CD4-positive, alpha-beta T cell treated with Interleukin-15 for 1 hour (primary cell): ENCODE measurements at places on chromosomes 12 and 14.

DNA sequence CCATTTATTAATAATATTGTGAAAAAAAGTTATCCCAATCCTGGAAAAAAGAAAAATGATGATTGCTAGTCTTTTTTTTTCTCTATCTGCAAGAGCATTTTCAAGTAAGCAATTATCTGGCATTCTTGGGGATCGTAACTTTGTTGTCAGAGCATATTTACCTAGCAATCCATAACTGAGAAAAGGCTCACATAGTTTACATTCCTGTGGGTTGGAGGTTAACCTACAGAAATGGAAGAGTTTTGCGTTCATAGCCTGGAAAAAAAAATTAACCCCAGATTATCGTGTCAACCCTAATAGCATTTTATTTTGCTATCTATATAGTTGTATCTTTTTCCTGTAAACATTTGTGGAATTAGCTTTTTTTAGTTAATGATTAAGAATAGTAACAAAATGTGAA, 292.3 kb downstream of the DAD1 start:
- no peak for DNase-seq

GRCh38 chr12:66735275-66735674, 56.4 kb upstream of the GRIP1 start:
- no peak for DNase-seq

- DNase-seq: peak; percentile 30
These were observed 1.5 kb downstream of the WNT10B start for GRCh38 chr12:48969833-48970701.

GRCh38 chr14:33359288-33359881, 420.7 kb downstream of the NPAS3 start:
- DNase-seq: no peak

- no peak for DNase-seq
These were observed 66.5 kb upstream of the KTN1 start for GRCh38 chr14:55513491-55513890.

DNA sequence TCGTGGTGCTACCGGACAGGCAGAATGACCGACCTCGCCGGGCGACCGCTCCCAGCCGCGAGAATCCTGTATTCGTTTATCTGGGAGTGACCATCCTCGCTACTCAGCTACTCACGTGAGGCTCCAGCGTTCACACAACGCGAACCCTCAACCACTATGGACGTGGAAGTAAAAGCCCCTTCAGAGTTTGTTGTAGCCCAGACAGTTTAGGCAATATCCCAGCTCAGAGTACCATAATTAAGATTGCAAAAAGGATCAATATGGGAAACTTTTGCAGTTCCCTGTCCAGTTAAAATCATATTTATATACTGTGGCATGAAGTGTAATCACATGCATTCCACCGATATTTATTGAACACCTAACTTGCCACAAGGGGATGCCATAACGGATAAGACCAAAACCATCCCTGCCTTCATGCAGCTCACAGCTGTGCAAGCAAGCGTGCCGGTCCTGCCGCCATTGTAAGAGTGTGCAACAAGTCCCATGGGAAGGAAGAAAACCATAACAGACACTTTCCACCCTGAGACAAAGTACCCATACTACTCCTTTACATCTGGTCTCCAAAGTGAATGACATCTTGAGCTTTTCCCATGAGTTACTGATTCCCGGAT, 938 bp upstream of the MAX start:
- no peak for DNase-seq

- DNase-seq: no peak
These were observed 28.8 kb downstream of the TPCN1 start for GRCh38 chr12:113250045-113250444.

GRCh38 chr14:87643005-87643404, 350.0 kb downstream of the GALC start:
- no peak for DNase-seq

DNA sequence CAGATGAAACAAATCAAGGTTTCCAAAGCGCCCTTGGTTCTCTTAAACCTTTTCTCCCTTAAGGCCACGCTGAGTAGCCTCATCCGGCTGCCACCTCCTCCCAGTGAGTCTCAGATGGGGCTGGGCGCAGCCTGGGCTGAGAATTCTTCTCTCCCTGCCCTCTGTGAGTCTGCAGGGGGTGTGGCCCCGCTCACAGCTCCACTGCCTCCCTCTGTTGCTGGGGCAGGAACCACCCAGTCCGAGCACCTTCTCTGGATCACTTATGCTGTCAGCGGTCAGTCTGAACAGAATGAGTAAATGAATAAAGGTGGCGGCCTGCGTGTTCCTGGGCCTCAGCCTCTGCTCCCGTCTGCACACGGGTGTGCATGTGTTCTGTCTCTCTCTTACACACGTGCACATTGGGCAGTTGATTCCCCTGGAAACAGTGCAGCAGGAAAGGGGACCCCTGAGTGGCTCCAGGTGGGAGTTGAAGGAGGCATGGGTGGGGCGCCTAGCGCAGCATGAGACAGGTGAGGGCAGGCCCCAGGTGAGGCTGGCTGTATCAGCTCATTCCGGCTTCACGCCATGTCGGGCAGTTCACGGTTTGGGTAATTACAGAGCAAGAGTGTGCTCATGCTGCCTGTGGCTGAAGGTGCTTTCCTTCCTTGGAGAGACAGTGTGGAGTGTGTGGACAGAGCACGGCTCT, 4.3 kb downstream of the PAPLN start:
- no peak for DNase-seq

GRCh38 chr12:112096667-112097066, 11.9 kb downstream of the NAA25 start:
- DNase-seq: no peak

DNA sequence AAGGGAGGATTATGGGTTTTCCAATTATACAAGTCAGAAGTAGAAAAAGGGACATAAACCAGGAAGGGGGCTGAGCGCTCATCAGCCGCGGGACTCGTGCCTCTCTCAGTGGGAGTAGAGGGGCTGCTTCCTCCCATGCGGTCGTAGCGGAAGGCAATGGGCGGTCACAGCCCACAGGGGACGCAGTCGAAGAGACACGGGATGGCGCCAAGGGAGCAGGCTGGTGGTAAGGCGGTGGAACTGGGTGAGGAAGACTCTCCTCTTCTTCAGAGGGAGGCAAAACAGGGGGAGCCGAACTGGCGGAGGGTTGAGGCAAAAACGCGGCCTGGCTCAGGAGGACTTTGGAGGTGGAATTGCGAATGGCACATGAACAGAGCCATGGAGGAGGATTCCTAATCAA, 677.7 kb downstream of the TMEM121 start:
- DNase-seq: no peak

GRCh38 chr12:131035245-131035681, 81.6 kb downstream of the ADGRD1 start:
- peak; percentile 19 for DNase-seq

- DNase-seq: no peak
These were observed 279.3 kb upstream of the DDHD1 start for GRCh38 chr14:53432378-53432802.

- no peak for DNase-seq
These were observed 7.6 kb downstream of the ASCL4 start for GRCh38 chr12:107782067-107782466.

DNA sequence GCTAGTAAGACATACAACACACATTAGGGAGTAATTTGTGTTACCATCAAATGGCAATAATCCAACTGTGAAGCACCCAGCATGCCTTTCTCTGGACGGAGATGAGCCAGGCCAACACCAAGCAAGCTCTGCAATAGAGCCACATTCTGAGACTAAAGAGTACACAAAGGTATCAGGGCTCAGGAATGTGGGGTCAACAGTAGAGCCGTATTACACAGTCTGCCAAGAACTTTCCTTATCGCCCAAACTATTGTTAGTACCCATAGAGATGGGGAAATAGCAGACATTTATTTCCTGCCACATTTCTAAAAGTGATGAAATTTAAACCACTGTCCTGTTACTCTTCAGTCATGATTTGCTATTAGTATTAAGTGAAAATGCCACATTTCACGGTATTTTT, 113.7 kb downstream of the BMP4 start:
- DNase-seq: no peak

- no peak for DNase-seq
These were observed 32.1 kb downstream of the PRMT8 start for GRCh38 chr12:3523058-3523457.

GRCh38 chr14:30790827-30791226, 83.5 kb upstream of the COCH start:
- no peak for DNase-seq

- no peak for DNase-seq
These were observed 164.5 kb downstream of the SLC38A4 start for GRCh38 chr12:46661110-46661845.

- no peak for DNase-seq
These were observed 350.2 kb downstream of the GLT1D1 start for GRCh38 chr12:129203456-129203855.

DNA sequence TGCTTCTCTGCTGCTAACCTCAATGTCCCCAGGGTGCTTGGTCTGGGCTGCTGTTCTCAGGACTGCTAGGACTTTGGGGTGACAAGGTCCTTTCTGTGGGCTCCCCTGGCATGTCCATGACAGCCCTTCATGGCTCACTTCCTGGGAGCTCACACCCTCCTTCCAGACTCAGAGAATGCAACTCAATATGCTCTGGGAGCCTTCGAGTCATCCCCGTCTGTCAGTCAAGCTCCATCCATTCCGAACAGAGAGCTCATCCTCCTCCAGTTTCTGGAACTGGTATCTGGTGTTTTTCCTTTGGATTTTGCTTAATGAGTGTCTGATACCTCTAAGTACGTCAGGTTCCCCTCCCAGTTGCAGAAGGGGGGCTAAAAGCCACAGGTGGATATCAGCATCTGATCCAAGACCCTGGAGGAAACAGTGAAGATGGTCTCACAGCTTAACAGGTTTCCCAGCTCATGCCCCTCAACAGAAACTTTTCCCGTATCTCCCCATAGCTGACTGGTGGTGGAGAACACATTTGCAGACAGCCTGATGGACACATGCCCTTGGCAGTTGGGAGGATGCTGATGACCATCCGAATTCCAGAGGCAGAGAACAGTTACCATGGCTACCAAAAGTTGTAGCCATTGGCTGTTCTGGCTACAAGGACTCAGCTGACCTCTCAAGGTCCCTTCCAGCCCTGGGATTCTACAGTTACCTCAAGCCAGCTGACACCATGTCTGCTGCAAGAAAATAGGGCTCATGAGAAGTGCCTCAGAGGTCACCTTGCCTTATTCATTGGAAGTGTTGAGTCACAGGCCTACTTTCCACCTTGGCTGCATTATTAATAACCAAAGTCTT, 9.5 kb upstream of the RAB35 start:
- DNase-seq: no peak

GRCh38 chr12:64840949-64841717, 16.7 kb downstream of the TBC1D30 start:
- no peak for DNase-seq

GRCh38 chr12:63319386-63319785, 168.4 kb upstream of the AVPR1A start:
- no peak for DNase-seq

- DNase-seq: no peak
These were observed 126.1 kb downstream of the DAD1 start for GRCh38 chr14:22462923-22463322.

DNA sequence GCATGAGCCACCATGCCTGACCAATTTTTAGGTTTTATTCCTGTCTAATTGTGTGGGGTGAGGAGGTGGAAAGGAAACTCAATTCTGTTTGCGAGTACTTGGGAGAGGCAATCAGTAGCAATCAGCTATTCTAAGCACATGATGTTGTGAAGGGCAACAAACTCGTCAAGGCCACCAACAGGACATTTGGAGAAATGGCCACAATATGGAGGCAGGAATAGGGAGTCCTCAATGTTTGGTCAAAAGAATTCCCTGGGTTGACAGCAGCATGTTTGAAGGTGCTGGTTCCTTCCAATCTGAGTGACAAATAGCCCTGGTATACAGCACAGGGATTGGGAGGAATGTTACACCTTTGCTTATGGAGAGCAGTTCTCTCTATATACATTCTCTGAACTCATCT, 32.7 kb upstream of the USP44 start:
- DNase-seq: no peak

- no peak for DNase-seq
These were observed 44.2 kb downstream of the LTBP2 start for GRCh38 chr14:74567646-74568379.

DNA sequence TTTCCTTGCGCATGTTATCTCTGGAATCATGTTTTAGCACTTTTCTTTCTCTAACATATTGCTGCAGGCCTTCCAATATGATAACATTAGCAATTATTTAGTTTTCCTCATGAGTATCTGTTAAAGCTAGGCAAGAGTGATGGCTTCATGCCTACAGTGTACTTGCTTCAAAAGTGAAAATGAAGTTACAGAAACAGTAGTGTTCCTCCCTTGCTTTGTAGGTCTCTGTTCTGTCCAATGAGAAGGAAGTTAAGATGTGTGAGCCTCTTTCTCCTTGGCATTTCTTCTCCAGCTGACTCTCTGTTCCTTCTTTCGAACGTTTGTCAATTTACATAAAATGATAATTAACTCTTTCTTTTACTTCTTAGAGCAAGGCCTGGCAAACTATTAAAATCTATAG, 22.2 kb downstream of the LRRIQ1 start:
- no peak for DNase-seq

- DNase-seq: peak; percentile 76
These were observed 9.8 kb upstream of the KDM2B start for GRCh38 chr12:121590476-121591143.

DNA sequence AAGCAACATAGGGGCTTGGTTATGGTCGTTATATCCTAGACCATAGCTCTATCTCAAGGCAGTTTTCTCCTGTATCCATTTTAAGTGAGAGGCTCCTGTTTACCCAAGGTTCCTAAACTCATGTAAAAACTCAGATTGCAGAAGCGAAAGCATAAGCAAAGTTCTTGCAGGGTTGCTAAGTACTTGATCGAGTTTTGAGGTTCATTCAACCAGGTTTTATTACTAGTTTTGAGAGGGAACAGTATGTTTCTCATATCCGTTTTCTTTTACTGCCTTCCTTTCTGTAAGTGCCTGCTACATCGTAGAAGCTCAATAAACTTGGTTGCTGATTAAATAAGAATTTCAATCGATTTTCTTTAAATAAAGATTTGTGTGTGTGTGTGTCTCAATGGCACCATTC, 5.1 kb downstream of the AKAP3 start:
- DNase-seq: no peak

- DNase-seq: no peak
These were observed 121.0 kb downstream of the PIK3C2G start for GRCh38 chr12:18382236-18382885.

DNA sequence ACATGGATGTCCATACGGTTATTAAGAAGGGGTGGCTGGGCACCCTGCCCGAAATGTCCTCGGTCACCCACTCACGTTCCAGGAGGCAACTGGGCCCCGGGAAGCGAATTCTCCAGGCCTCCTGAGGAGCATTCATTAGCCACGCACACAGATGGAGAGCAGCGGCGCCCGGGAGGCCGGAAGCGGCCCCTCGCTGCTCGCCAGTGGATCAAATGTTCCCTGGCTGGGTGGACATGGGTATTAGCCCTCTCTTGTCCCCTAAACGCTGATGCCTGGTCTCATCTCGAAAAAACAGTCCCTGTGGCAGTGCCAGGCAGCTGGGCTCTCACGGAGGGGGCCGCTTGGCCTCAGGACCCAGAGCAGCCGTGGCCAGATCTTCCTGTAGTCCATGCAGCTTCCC, 59.0 kb upstream of the DLK1 start:
- DNase-seq: no peak

DNA sequence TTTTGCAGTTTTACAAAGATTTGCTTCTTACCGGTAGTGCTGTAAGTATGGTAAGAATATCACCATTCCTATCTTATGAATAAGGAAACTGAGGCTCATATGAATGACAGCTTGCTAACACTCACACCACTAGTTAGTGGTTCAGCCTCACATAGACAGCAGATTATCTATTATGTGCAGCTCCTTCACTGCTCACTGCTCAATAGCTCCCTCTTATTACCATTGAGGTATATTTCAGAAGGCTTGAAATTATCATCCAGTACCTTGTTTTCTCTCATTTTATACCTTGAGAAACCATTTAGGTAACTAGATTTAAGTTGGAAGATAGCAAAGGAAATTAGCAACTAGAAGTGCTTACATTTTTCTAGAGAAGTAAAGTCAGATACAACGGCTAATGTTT, 15.5 kb downstream of the RIC8B start:
- DNase-seq: no peak
